AG09309 (cell line): ENCODE measurements at places on chromosomes 3 and 15.

DNA sequence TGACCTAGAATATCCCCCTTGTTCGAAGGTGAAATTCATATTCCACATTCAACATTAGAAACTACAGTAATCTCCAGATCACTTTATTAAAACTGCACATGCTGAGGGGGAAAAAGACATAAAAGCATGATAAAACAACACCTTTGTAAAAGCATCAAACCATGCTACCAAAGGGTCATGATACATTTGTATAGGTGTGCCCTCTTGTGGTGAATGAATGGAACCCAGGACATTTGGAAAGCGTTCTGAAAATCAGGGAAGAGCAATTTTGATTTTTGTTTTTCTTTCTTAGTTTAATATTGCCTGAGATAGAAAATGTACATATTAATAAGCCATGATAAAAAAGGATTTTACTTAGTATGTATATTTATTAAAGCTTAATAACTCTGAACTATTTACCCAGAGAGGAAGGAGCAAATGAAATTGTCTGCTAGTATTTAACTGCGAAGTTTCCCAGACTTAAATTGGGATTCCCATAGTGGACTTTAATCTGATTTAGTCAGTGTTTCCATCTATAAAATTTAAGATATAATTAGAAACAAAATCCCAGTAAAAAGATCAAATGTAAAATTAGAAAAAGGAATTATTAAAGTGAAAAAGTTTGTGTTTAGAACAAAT lies 105.8 kb upstream of the ARL6 start:
- no peak for DNase-seq

- DNase-seq: peak; percentile 67
Observed at GRCh38 chr15:67080118-67080899, 14.9 kb downstream of the SMAD3 start.

DNA sequence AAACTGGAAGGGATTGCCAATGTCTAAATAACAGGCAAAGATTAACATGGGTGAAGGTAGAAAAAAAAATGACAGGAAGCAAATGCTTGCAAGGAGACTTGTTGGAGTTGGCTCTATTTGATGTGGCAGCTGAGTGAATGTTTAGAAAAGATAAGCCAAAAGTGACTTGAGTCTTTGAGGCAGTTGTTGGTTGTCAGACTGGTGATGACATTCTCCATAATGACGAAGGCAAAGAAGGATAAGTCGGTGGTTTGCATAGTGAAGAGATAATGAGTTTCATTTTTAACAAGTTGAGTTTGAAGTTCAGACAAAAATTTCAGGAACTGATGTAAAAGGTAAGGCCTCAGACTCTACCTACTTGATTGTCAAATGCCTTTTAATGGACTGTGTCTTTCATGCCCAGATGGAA lies 704.1 kb upstream of the SGO1 start:
- DNase-seq: no peak

DNA sequence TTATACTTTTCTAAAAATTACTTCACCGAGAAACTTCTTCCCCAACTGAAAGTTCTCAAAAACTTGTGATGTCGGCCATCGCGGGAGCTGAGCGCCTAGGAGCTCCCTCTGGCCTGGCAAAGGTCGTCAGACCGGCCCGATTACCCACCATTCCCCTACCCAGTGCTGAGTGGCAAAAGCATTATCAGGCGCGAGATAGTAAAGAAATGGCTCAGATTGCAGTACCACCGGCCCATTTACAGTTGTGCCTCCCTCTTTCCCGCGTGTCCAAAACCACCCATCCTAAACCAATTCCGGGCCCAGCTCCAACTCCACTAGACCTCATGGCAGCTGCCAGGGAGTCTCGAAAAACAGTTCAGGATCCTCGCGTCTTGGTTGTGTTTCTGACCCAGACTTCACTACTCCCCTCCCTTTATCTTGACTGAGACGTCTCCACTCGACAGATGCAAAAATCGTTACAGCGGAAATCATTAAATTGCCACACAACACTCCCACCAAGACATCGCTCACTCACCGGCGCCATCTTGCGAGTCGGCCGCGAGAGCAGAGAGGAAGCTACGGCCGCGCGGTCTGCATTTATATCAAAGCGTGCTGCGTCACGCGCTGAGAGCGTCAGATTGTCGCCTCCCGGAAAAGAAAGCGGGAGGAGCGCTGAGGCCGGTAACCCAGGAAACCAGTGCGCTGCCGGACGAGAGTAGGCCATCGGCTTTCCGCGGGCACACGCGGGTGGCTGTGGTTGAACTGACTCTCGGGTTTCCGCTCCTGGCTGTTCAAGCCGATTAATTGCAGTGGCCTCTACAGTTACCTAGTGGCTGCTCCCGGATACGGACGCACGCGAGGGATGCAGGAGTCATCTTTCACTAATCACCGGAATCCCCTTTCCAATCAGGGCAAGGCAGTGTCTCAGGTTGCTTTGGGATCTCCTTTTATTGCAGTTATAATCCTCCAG lies at the start of gene RPL22L1:
Gene RPL22L1, minus strand, starts transcription at position 551 of the 949 bp plus-strand sequence. Its CDS starts 28 bp downstream, at position 523.
- DNase-seq: peak; percentile 77

- no peak for DNase-seq
Observed at GRCh38 chr15:88802991-88803240, 320 bp upstream of the ACAN start.

GRCh38 chr3:85706130-85706529 lies 747.3 kb downstream of the CADM2 start:
- no peak for DNase-seq

DNA sequence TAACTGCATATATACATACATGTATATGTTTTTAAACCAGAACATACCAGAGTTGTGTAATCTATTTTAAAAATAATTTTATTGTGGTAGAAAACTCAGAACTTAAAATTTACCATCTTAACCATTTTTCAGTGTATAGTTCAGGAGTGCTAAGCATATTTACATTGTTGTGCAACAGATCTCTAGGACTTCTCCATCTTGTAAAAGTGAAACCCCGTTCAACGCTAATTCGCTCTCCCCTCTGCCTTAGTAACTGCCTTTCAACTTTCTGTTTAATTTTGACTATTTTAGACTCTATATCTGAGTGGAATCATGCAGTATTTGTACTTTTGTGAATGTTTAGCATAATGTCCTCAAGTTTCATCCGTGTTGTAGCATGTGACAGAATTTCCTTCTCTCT lies 51.8 kb upstream of the SSR3 start:
- DNase-seq: no peak

DNA sequence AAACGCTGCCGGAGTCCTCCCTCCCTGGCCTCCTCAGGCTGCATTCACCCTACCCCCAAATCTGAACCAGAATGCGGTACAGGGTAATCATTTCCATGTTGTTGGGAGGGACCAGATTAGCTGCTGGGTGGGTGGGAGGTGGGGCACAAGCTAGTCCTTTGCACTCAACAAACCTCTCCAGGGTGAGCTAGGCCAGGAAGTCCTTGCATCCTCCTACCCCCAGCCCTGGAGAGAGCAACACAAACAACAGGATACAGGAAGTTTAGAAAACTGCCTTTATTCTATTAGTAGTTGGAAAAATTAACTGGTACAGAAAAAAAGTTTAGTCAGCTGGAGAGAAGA lies 702 bp upstream of the GPX1 start:
- no peak for DNase-seq

GRCh38 chr15:90167121-90167520 lies 34.0 kb upstream of the SEMA4B start:
- no peak for DNase-seq

DNA sequence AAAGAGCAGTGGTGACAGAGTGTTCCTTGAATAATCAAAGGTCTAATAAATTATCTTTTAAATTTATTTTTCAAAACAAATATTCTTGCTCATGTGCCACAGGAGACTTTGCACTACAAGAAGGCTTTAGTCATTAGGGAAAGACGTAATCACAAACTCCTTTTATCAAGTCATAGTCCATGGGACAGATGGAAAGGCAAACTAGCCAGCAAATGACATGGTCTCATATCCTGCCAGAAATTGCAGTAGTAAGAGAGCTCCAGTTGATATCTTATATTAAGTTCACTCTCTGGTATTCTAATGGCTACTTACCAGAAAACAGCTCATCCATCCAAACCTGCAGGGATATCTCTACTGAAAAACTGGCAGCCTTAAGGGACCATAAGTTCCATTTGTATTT lies 225.0 kb upstream of the TP63 start:
- DNase-seq: no peak

DNA sequence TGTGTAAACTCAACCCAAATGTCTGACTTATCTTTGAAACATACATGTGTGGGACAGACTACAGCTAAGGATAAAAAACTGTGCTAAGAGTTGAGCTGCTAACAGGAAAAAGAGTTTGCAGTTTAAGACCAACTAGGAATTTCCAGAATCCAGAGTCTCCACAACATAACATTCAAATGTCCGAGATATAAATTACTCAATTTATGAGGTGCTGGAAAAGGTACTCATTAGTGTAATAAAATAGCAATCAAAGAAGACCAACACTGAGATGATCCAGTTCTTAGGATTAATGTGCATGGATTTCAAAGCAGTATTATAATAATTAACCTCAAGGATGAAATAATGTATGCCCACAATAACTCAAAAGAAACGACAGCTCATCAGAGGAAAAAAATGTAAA lies 426.5 kb upstream of the KCNMB2 start:
- no peak for DNase-seq

GRCh38 chr3:72142028-72142427 lies 357.1 kb upstream of the PROK2 start:
- DNase-seq: no peak

DNA sequence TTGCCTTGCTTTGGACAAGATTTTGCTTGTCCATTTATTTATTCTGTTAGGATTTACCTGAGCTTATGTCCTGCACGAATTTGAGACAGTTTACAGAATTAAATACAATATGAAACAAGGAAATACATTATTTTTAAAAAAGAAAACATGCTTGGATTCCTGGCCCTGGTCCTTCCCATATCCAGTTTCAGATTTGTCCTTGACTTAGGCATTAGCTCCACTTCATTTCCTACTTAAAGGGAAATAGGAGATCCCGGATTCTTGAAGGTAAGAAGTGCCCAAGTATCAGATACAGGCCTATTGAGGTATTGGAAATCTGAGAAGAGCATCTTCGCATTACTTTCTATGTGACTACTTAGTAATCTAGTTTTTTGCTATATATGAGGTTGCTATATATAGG lies 672.0 kb downstream of the SI start:
- DNase-seq: no peak

GRCh38 chr3:124384527-124384926 lies 345.7 kb upstream of the UMPS start:
- DNase-seq: no peak

- no peak for DNase-seq
Observed at GRCh38 chr3:170054204-170054603, 16.4 kb downstream of the GPR160 start.

- no peak for DNase-seq
Observed at GRCh38 chr3:119619094-119619493, 21.4 kb downstream of the PLA1A start.

GRCh38 chr15:90706394-90707327 lies 10.5 kb upstream of the BLM start:
- DNase-seq: no peak

GRCh38 chr3:48426944-48427629 lies 2.8 kb downstream of the PLXNB1 start:
- DNase-seq: no peak

DNA sequence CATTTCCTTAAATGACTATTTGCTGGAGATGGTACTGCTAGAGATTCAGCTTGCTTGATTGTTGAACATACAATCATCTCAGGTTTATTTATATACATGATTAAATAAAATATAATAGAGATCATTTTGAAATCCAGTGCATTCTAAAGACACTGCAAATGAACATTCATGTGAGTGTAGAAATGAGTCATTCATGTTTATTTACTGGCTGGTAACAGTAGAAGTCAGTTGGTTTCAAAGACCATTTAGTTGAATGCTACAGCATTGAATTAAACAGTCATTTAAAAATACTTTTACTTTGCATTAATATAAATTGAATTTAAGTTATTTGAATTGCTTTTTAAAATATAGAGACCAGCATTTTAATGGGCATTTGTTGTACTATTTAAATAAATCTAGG lies 551.9 kb upstream of the GOLIM4 start:
- DNase-seq: no peak

GRCh38 chr3:112143689-112144088 lies 10.6 kb upstream of the GCSAM start:
- DNase-seq: no peak

DNA sequence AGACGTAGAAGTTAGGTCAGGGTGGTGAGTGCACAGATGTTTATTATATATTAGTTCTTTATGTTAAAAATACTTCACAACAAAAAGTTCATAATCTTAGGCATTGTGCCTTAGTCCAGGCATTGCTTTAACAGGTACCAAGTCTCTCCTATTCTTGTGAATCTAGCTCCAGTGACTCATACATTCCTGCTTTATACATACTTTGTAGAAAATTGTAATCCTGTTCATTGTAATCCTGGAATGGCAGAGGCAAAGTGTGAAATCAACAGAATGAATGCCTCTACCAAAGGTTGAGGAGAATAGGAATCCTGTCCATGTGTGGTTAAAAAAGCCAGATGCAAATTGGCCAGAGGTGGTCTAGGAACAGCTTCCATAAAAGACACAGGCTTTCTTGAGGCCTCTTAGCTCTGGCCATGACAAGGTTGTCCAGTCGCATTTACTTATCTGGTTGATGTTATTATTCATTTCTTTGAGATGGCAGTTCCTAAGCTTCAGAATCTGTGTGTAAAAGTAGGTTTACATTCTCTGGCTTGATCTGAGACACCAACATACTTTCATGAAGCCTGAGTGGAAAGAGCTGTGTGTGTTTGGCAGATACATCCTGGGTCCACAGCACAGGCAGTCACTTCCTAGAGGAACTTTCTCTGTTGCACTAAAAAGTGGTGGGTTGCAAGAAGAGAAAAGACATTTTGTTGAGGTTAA lies 109.0 kb downstream of the CDIN1 start:
- no peak for DNase-seq
